Activated T-cell treated with anti-CD3 and anti-CD28 coated beads, Interleukin-2, amount 50 U/mL, for 1 hour (primary cell): ENCODE measurements at places on chromosomes 11 and 22.
A peak's percentile ranks its signal among the peaks of the same experiment; 100 is the strongest.

- no peak for DNase-seq
Measured at GRCh38 chr11:25742800-25743199, 589.1 kb upstream of the ANO3 start.

- DNase-seq = no peak
Measured at GRCh38 chr11:114284021-114284420, 12.2 kb upstream of the NNMT start.

GRCh38 chr11:83063073-83063754 lies 8.5 kb downstream of the RAB30 start:
- DNase-seq = no peak

- no peak for DNase-seq
Measured at GRCh38 chr11:66858939-66859685, 2.2 kb downstream of the LRFN4 start.

DNA sequence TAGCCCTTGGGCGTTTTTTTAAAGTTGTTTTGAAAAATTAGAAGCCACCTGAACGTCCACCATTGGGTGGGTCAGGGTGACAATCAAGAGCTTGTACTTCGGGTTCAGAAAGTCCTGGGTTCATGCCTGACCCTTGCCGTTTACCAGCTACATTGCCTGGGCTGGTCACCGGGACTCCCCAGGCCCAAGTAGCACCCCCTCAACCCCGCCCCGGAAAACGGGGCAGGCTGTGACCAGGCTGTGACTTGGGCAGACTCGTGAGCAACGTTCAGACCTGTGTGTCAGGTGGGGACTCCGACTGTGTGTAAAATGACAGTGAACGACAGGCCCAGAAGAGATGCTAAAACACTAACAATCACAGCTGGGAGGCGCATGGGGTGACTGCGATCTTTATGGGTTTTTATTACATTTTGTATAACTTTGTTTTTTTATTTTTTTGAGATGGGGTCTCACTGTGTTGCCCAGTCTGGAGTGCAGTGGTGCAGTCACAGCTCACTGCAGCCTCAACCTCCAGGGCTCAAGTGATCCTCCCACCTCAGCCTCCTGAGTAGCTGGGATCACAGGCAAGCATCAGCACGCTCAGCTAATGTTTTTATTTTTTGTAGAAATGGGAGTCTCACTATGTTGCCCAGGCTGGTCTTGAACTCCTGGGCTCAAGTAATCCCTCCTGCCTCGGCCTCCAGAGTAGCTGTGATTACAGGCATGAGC lies 56.8 kb downstream of the TRMU start:
- no peak for DNase-seq

GRCh38 chr22:48695251-48695650 lies 1132.4 kb downstream of the BRD1 start:
- DNase-seq = no peak

- DNase-seq = no peak
Measured at GRCh38 chr11:14894657-14895598, 2.9 kb upstream of the CYP2R1 start.

GRCh38 chr11:5846701-5847100 lies 5.0 kb upstream of the OR52E6 start:
- DNase-seq = no peak

DNA sequence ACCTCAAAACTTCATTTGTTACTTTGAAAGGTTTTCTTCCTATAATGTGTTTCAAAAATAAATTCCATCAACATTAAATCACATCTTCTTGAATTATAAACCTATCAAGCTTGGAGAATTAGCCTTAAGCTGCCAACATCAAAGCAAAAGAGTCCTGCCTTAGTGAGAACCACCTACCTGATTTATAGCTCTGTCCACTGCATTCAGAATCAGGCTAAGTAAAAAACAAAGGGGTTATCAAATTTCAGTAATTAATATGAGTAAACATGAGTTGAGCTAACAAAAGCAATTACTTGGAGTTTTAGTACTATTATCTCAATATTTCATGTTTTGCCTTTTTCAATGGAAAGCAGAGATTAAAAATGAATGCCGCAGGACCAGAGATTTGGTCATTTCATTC lies 73.9 kb downstream of the CADM1 start:
- DNase-seq = no peak

- no peak for DNase-seq
Measured at GRCh38 chr22:22603470-22603947, 40.9 kb upstream of the GGTLC2 start.

DNA sequence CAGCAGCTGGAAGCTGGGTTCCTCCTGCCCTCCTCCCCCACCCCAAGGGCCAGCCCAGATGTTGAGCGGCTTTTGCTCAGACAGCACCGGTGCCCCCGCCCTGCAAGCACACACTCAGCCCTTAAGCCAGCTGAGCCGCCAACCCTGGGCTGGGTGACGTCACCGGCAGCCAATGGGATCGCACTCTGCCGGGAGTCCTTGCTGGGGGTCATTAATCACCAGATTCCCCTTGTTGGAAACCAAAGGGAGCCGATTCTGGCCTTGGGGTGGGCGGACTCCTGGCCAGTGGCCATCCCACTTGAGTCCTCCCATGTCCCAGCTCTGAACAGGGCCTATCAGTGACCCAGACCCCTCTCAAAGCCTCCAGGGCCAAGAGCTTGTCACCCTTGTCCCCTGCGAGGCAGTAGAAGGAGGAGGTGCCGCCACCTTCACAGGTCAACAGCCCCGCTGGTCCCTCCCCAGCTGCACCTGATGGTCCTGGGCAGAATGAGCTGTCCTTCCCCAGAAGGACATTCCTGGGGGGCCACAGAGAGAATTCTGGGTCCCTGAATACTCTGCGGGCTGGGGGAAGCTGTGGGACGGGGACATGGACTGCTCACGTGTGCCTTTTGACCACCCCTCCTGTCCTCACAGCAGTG lies 7.4 kb downstream of the DUSP8 start:
- peak; percentile 44 for DNase-seq
